ENCODE measurements at places on chromosomes 1 and 21. TPM values are rescaled to one million over a fixed set of nuclear protein-coding genes. Genes with fewer than 3 reads are reported as not detected.

PER3 gene
- 3.5 TPM for total RNA-seq

ATAD3B gene
- 14.3 TPM for total RNA-seq

SHISAL2A gene
- total RNA-seq = not detected

AP4B1 gene
- 15.4 TPM for total RNA-seq

GCSAML gene
- not detected for total RNA-seq

CYP4B1 gene
- not detected for total RNA-seq

BTBD8 gene
- total RNA-seq = 3.5 TPM

ISG20L2 gene
- 25.0 TPM for total RNA-seq

MAN1C1 gene
- 15.4 TPM for total RNA-seq

PMF1 gene
- total RNA-seq = 37.5 TPM

PROX1 gene
- total RNA-seq = 0.37 TPM

TTC3 gene
- total RNA-seq = 172 TPM

ITLN2 gene
- not detected for total RNA-seq

OR6N1 gene
- total RNA-seq = not detected

TYW3 gene
- 18.7 TPM for total RNA-seq

SLC9C2 gene
- not detected for total RNA-seq

AKT3 gene
- total RNA-seq = 35.8 TPM

All from subcutaneous preadipocyte (primary cell).